ENCODE measurements at places on chromosomes 1 and 21. TPM values are rescaled to one million over a fixed set of nuclear protein-coding genes. Genes with fewer than 3 reads are reported as not detected.

- H3K27ac ChIP-seq = no peak overlapping the region
- H3K36me3 ChIP-seq = no peaks in the 10 kb centered on the region
- no peaks in the 10 kb centered on the region for H3K4me1 ChIP-seq
- peaks cover 12% of the 10 kb centered on the region for H3K27me3 ChIP-seq
Observed at GRCh38 chr1:175482071-175482451, 261.3 kb downstream of the TNR start.

FBXO44 gene
- 29.6 TPM for total RNA-seq

DNA sequence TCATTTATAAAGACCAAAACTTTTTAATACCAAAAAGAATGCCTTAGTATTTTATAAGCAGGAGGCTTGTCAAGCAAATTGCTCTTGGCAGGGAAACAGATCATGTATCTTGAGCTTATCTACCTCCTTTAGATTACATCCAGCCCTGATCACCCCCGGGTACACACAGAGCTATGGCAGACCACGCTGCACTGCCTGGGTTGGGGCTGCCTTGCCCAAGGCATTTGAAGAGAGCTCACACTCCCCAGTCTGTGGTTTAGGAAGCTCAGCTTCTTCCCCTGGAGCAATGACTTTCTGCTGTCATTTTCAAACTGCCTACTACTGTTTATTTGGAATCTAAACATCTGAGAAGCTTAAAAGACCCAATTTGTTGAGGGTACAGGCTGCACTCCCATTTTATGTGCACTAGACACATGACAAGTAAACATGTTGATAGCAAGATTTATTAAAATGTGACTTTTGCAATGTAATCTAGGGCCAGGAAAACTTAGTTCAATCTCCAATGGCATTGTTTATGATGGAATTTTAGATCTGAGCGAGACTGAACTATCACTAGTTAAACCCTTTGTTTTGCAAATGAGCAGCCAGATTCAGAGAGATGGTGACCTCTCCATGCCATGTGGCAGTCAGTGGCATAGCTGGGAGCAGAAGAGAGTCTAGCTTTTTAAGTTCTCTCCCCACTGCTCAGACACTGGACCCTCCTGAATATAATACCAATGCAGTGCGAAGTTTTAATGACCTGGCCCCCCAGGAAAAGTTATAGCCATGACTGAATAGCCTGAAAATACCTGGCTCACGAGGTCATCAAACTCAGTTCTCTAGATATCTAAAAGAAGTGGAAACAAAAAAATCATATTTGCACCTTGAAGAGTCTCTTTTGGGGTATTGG lies 214.9 kb downstream of the HLX start:
- H3K27me3 ChIP-seq = no peaks in the 10 kb centered on the region
- peaks cover 34% of the 10 kb centered on the region for H3K4me1 ChIP-seq
- H3K4me3 ChIP-seq = no peak overlapping the region
- H3K36me3 ChIP-seq = no peaks in the 10 kb centered on the region
- no peak for DNase-seq
- peak overlapping the region; percentile 36 for H3K27ac ChIP-seq

- DNase-seq = no peak
- no peaks in the 10 kb centered on the region for H3K27me3 ChIP-seq
- no peak overlapping the region for H3K27ac ChIP-seq
- peaks cover 41% of the 10 kb centered on the region for H3K4me1 ChIP-seq
- no peak overlapping the region for H3K4me3 ChIP-seq
- peaks cover 14% of the 10 kb centered on the region for H3K36me3 ChIP-seq
Observed at GRCh38 chr1:16119504-16119903, 36.4 kb downstream of the EPHA2 start.

GRCh38 chr1:21700094-21700493 lies 30.9 kb upstream of the RAP1GAP start:
- H3K36me3 ChIP-seq = peaks cover 35% of the 10 kb centered on the region
- DNase-seq = no peak
- H3K4me1 ChIP-seq = peaks cover 12% of the 10 kb centered on the region
- H3K27me3 ChIP-seq = no peaks in the 10 kb centered on the region
- no peak overlapping the region for H3K27ac ChIP-seq
- no peak overlapping the region for H3K4me3 ChIP-seq

GRCh38 chr1:228669242-228669585 lies 66.1 kb upstream of the RHOU start:
- peaks cover 10% of the 10 kb centered on the region for H3K4me1 ChIP-seq
- no peaks in the 10 kb centered on the region for H3K36me3 ChIP-seq
- H3K27me3 ChIP-seq = no peaks in the 10 kb centered on the region
- H3K4me3 ChIP-seq = no peak overlapping the region
- DNase-seq = no peak

GRCh38 chr1:247294282-247294681 lies 37.4 kb downstream of the ZNF496 start:
- H3K27me3 ChIP-seq = no peaks in the 10 kb centered on the region
- H3K27ac ChIP-seq = no peak overlapping the region
- no peak for DNase-seq
- H3K4me3 ChIP-seq = no peak overlapping the region

GRCh38 chr21:14495075-14495474 lies 51.0 kb downstream of the SAMSN1 start:
- no peak overlapping the region for H3K4me3 ChIP-seq
- H3K27ac ChIP-seq = no peak overlapping the region
- H3K27me3 ChIP-seq = no peaks in the 10 kb centered on the region
- no peak for DNase-seq
- no peaks in the 10 kb centered on the region for H3K36me3 ChIP-seq

DNA sequence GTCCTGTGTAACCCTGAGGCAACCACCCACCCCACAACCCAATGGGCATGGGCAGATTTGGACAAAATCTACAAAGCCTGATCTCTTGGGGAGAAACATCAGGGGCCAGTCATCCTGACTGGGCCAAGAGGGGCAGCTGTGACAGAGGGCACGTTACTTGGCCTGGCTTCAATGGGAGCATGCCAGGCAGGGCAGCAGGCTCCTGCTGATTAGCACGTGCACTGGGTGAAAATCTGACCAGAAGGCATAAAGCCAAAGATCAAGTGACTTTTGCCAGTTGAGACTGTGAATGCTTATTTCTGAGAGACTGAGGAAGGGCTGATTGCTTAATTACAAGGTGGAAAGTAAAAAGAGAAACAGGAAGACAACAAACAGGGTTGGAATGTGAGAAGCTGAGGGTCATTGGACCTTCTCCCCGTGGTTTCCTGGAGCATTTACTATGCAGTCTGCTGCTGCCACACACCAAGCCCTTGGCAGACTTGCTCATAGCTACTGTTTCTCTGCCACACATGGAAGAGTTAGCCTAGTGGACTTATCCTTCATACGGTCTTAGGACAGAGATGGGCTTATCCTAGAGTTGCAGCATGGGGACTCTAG lies 39.8 kb upstream of the TNR start:
- no peak overlapping the region for H3K27ac ChIP-seq
- H3K36me3 ChIP-seq = no peaks in the 10 kb centered on the region
- no peak for DNase-seq

DNA sequence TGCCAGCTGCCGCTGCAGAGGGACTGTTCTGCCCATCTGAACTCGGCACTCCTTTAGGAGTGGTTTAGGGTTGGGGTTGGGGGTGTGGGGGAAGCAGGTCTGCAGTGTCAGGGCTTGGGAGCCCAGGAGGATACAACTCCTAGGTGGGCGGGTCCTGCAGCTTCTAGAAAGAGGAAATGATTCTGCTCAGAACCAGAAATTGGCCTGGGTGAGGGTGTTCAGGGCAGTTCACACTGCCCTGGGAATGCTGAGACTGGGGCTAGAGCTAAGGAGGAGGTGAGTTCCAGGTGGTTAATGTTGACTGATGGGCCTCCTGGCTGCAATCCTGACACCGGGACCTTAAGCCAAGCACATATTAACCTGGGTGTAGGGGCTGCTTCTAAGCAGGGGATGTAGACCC lies 4.8 kb upstream of the SLC26A9 start:
- DNase-seq = no peak
- H3K36me3 ChIP-seq = no peaks in the 10 kb centered on the region
- H3K4me3 ChIP-seq = no peak overlapping the region
- H3K4me1 ChIP-seq = no peaks in the 10 kb centered on the region

GRCh38 chr1:25867210-25867991 lies 8.1 kb downstream of the PAQR7 start:
- no peaks in the 10 kb centered on the region for H3K27me3 ChIP-seq
- H3K36me3 ChIP-seq = peaks cover 11% of the 10 kb centered on the region
- peaks cover 1% of the 10 kb centered on the region for H3K4me1 ChIP-seq
- no peak overlapping the region for H3K4me3 ChIP-seq

MATN1 gene
- 0.39 TPM for total RNA-seq

- no peaks in the 10 kb centered on the region for H3K4me1 ChIP-seq
- DNase-seq = no peak
- H3K27ac ChIP-seq = no peak overlapping the region
- peaks cover 52% of the 10 kb centered on the region for H3K27me3 ChIP-seq
Observed at GRCh38 chr21:37936010-37936785, 19.9 kb upstream of the KCNJ6 start.

- no peak overlapping the region for H3K27ac ChIP-seq
- H3K4me1 ChIP-seq = peaks cover 46% of the 10 kb centered on the region
- H3K4me3 ChIP-seq = no peak overlapping the region
- H3K27me3 ChIP-seq = no peaks in the 10 kb centered on the region
- H3K36me3 ChIP-seq = peaks cover 7% of the 10 kb centered on the region
Observed at GRCh38 chr1:208171616-208172422, 72.4 kb downstream of the PLXNA2 start.

DNA sequence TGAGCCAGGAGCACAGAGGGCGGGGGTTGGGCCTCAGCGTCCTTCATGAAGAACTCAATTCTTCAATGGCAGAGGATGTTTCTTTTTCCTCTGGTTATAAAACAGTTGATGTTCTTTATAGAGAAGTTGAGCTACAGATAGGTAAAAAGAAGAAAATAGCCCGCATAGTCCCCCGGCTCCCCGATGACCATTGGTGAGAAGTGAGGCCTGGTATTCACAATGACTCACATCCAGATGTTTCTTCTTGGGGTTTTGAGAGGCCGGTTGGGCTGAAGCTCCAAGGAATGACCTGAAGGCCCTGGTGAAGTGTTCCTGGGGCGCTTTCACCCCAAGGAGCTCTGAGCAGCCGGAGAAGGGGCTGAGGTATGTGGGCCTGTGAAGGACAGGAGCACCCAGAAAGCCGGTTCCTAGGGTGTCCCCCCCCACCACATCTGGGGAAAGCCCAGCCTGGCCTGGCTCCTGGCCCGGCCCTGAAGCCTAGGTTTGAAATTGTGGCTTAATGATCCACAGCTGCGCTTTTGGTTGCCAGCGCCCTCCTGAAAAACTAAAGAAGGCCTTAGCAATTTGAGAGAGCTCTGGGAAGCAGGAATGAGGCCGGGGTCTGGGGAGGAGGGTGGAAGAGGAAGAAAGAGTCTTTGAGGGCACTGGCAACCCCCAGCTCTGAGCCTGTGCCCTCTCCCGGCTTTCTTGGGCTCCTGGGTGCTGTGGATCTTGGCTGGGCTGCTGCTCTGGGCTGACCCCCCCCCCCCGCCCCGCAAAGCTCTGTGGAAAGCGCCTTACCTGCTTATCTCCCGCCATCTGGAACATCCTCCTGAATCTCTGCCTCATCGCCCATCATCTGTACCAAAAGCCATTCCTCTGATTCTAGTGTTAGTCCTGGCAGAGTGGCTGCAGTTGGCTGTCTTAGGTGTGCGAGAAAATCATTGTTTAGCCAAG lies 444.7 kb downstream of the CAMTA1 start:
- H3K36me3 ChIP-seq = no peaks in the 10 kb centered on the region
- peak; percentile 68 for DNase-seq
- H3K27ac ChIP-seq = no peak overlapping the region

WNT2B gene
- total RNA-seq = 2.3 TPM

DNA sequence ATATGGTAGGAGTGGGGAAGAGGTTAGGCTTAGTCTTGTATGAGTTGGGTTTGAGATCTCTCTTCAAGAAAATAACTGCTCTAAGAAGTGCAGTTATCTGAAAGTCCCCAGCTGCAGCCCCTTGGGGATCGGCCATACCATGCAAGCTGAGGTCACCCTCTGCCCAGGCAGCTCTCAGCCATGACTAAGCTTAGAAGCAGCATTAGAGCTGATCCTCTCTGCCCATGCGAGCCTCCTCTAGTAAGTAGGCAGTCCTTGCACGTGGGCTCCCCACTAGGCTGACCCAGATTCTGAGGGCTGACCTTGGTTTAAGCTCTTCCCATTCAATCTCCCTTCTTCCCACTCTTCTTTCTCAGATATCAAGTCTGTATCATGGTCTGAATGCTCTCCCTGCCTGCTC lies 121.0 kb upstream of the UBE2U start:
- no peak overlapping the region for H3K4me3 ChIP-seq
- H3K36me3 ChIP-seq = no peaks in the 10 kb centered on the region
- no peak for DNase-seq

NUDC gene
- 54.3 TPM for total RNA-seq

DNA sequence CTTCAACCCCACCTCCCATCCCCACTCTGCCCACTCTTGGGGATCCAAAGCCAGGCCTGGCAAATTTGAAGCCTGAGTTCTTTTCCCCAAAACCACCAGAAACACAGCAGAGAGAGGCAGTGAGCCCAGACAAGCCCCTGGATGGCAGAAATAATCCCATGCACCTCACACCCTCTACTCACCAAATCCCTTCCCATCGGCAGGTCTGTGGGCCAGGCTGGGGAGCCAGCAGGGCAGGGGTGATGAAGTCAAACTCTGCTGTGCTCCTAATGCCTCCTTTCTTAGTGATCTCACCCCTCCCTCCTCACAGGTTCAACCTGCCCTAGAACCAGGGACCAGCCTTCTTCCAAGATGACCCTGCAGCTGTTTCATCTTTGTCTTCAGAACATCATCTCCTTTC lies 72.4 kb downstream of the GLIS1 start:
- no peak for DNase-seq
- no peaks in the 10 kb centered on the region for H3K27me3 ChIP-seq
- peaks cover 61% of the 10 kb centered on the region for H3K4me1 ChIP-seq
- H3K4me3 ChIP-seq = no peak overlapping the region
- H3K36me3 ChIP-seq = no peaks in the 10 kb centered on the region

- DNase-seq = no peak
- no peak overlapping the region for H3K27ac ChIP-seq
- no peak overlapping the region for H3K4me3 ChIP-seq
- H3K27me3 ChIP-seq = no peaks in the 10 kb centered on the region
- H3K36me3 ChIP-seq = no peaks in the 10 kb centered on the region
- H3K4me1 ChIP-seq = no peaks in the 10 kb centered on the region
Observed at GRCh38 chr1:193769651-193770050, 583.2 kb upstream of the B3GALT2 start.

- H3K4me3 ChIP-seq = no peak overlapping the region
- H3K27ac ChIP-seq = no peak overlapping the region
- no peaks in the 10 kb centered on the region for H3K4me1 ChIP-seq
Observed at GRCh38 chr1:10917513-10918454, 94.7 kb upstream of the TARDBP start.

GRCh38 chr1:113993072-113993471 lies 13.8 kb downstream of the OLFML3 start:
- peaks cover 4% of the 10 kb centered on the region for H3K36me3 ChIP-seq
- DNase-seq = no peak
- H3K4me3 ChIP-seq = no peak overlapping the region
- no peaks in the 10 kb centered on the region for H3K4me1 ChIP-seq

C4BPA gene
- total RNA-seq = not detected

Data from osteocyte (in vitro differentiated cells).